ENCODE measurements at places on chromosomes 2 and 18.
A peak's percentile ranks its signal among the peaks of the same experiment; 100 is the strongest.

- no peak for DNase-seq
Measured at GRCh38 chr2:70094978-70095719, 7.9 kb downstream of the PCBP1 start.

- DNase-seq: no peak
Measured at GRCh38 chr18:24649571-24649970, 189.1 kb downstream of the HRH4 start.

GRCh38 chr2:64609227-64609941, 44.3 kb downstream of the SERTAD2 start:
- DNase-seq: peak; percentile 64

GRCh38 chr2:30511122-30512083, 64.4 kb downstream of the LCLAT1 start:
- no peak for DNase-seq

GRCh38 chr2:105934467-105934866, 189.8 kb downstream of the NCK2 start:
- peak; percentile 18 for DNase-seq

All from stimulated activated CD4-positive, alpha-beta T cell treated with anti-CD3 and anti-CD28 coated beads, Interleukin-15, amount 100 ng/mL, for 1 hour (primary cell).